Brain pericyte (primary cell): ENCODE measurements at places on chromosomes 3 and 15.

- DNase-seq, result no peak
Measured at GRCh38 chr3:25992606-25993005, 202.7 kb downstream of the OXSM start.

GRCh38 chr15:101148166-101148880, 103.5 kb downstream of the CHSY1 start:
- no peak for DNase-seq

DNA sequence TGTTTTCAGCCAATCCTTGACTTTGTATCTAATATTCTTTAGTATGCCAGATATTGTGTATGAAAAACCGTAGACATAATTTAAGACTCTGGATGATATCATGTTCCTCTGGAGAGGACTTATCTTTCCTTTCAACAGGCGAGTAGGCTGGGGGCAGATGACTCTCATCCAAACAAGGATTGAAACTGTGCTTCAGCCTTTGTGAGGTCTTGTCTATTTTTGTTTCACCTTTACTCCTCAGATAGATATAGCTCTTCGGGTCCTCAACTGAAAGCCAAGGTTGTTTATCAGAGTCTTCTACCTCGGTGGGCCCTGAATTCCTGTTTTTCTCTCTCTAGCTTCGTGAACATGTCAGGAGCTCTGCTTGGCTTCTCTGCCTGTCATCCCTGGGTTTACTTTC, 66.0 kb downstream of the C3orf20 start:
- no peak for DNase-seq

GRCh38 chr15:101288905-101289513, 6.0 kb downstream of the SNRPA1 start:
- no peak for DNase-seq

DNA sequence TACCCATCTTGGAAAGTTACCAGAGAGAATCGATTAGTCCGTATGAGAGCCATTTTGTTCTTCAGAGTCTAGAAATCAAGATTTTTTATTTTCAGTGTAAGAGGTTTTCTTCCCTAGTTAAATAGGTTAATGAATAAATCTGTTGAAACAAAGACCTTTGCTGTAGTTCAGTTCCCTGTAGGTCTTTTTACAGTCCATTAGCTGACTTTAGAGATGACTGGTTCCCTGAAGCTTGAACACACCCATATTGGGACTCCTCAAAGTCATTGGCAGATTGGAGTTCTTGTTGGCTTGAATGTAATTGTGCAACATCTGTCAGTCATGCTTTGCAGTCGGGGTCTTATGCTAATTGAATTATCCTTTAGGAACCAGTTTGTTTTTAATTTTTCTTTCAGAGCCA, 45.3 kb downstream of the SEMA6D start:
- DNase-seq, result no peak

DNA sequence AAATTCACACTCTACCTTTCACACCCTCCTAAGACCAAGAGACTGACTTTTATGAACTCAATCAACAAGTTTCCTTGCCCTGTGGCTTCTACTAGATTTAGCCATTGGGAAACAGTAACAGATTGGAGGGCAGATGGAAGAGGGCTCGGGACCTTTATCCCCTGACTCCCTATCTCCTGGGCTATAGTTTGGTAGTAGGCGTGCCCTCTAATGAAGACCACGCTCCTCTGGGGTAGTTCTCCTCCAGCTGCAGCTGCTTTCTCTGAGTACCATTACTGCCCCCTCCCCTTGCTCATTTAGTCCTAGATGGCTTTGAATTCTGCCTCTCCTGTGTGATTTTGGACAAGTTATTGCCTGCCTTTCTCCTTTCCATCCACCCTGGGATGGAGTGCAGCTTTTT, 33.3 kb downstream of the FMN1 start:
- DNase-seq, result no peak

DNA sequence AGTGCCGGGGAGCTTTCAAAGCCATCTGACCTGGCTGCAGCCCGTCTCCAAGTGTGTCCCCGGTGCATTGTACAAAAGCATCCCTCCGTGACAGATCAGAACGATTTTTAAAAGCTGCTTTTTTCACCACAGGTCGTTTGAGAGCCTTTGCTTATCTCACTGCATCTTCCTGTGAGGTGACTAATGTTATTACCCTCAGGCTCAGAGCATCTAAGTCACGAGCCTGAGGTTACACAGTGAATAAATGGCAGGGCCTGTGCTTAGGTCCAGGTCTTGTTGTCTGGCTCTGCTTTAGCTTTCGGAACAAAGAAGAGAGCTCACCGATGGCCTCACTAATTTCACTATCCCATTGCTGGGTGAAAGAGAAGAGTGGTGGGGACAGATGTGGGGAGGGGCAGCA, 83.3 kb downstream of the SEC22A start:
- DNase-seq, result no peak

DNA sequence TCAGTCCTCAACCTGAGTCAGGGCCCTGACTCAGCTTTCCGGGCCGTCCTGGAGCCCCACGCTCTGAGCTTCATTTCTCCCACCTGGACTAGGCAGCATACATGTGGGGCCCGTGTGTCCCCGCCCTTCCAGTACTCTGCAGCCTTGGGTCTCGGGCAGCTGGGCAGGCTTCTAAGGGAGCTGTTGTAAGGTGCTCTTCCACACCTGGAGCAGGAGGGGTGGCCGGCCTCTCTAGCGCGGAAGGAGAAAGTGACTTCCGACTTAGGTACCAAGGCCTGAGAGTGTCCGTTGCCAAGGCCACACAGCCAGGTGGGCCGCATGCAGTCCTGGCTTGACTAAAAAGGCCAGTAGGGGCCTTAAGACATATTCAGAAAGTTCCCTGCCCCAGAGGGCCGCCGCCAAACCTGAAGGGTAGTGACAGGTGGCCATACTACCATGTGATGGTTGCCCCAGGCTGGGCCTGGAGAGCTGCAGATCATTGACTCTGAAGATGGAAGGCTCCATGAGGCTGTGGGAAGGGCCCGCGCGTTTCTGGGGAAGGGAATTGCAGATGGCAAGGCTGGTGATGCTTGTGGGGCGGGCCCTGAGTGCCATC, 9.4 kb upstream of the SEMA3B start:
- no peak for DNase-seq

DNA sequence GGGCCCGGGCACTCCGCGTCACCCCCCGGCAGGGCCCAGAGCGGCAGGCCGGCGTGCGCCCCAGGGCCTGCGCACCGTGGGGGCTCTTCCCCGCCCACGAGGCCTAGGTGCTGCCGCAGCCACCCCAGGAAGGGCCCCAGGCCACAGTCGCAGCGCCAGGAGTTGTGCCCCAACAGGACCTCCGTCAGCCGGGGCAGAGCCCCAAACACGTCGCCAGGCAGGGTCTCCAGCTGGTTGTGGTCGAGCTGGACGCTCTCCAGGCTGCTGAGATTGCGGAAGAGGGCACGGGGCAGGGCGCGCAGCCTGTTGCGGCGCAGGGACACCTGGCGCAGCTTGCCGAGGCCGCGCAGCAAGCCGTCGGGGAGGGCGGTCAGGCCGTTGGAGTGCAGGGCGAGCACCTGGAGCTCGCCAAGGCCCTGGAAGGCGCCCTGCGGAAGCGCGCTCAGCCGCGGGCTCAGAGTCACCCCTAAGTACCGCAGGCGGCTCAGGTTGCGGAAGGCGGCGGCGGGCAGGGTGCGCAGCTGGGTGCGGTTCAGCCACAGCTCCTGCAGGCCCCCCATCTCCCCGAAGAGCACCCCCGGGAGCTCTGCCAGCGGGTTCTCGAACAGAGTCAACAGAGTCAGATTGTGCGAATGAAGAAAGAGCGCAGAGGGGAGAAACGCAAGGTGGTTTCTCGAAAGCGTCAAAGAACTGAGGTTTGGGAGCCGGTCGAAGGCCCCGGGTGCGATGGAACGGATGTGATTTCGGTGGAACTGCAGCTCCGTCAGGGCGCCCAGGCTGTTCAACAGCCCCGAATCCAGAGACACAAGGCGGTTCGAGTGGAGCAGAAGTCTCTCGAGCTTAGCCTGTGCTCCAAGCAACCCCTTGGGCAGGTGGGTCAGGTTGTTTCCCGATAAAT, 2.0 kb downstream of the GP5 start:
- no peak for DNase-seq

DNA sequence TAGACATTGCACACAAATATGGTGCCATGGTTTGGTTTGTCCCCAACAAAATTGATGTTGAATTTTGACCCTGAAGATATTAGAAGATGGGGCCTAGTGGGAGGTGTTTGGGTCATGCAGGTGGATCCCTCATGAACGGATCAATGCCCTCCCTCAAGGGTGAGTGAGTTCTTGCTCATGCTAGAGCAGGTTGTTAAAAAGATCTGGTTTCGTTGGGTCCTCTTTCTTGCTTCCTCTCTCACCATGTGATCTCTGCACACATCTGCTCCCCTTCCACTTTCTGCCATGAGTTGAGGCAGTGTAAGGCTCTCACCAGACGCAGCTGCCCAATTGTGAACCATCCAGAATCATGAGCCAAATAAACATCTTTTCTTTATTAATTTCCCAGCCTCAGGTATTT, 87.8 kb upstream of the MDFIC2 start:
- no peak for DNase-seq

- DNase-seq, result no peak
Measured at GRCh38 chr3:149414557-149415231, 37.2 kb upstream of the TM4SF1 start.

- no peak for DNase-seq
Measured at GRCh38 chr3:107965136-107965655, 125.6 kb downstream of the CD47 start.

- no peak for DNase-seq
Measured at GRCh38 chr3:183022936-183023516, 42.7 kb upstream of the DCUN1D1 start.
